ENCODE measurements at places on chromosomes 3 and 15.

DNA sequence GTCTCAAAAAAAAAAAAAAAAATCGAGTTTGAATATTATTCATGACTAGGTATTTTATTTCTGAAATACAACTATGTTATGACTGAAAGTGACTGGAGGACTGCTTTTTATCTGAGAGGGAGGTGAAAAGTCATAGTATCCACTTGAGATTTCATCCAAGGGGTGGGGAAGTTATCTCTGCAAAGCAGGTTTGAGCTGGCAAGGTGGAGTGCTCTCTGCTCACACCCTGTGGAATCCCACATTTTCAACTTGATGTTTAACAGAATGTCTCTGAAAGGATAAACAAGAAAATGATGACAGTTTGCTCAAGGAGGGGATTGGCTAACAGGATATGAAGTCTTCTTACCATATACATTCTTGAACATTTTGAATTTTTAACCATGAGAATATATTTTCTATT, 27.3 kb upstream of the SEC62 start:
- no peak for DNase-seq

- DNase-seq: no peak
These were observed 14.0 kb downstream of the STT3B start for GRCh38 chr3:31546725-31547124.

GRCh38 chr15:71658827-71659729, 151.3 kb upstream of the NR2E3 start:
- no peak for DNase-seq

DNA sequence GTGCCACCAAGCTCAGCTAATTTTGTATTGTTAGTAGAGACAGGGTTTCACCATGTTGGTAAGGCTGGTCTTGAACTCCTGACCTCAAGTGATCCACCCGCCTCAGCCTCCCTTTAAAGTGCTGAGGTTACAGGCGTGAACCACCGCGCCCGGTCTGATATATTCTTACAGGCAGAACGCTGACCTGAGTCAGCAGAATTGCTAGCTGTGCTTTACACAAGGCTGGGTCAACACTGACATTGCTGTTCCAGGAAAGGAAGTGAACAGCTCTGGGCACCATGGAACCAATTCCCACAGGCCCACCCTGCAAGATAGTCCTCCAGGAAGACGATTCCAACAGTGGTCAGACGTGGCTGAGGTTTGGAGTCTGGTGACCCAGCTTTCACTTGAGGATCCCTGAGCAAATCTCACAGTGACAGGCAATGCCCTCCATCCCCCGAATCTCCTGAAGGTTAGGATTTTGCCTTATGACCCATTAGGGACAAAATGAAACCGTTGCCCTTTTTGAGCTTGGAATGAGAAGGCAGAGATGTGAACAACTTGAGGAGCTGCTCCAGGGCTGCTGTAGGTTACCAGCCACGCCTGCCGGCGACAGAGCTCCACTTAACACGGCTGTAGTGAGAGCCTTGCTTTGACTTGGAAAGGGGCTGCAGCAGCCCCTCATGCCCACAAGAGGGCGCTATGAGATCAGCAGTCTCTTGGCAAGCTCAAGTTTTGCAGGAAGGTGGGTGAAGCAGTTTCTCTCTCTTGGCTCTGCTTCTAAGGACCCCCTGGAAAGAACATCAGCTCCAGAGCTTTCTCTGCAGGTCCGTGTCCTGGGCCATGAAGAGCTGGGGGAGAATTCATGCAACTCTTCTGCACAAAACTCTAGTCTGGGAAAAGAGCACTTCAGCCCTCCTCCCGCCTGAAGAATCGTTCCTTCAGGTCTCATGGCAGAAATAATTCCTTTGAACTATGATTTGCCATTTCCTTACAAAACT, 74.1 kb downstream of the SENP2 start:
- peak; percentile 76 for DNase-seq

GRCh38 chr3:141556034-141556433, 69.2 kb downstream of the RASA2 start:
- DNase-seq: no peak

DNA sequence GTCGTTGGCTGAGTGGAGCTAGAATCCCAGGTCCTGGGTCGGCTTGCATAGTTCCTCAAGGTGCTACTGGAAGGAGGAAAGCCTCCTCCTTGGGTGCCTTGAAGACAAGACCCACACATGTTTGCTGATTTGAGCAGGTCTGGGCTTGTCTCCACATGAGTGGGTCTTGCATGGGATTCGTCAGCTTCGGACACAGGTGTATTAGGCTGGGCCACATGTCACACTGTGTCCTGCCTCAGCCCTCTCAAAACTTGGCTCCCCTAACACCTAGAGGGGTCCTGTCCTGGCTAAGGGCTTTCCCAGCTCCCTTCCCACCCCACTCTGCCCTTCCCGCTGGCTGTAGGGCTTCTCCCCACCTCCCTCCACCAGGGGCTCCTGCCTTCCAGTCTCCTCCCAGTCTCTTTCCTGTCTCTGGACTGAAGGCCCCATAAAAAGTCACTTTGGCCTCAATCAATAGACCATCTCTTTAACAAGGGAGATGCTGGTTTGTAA, 73.0 kb upstream of the ADPGK start:
- DNase-seq: no peak

DNA sequence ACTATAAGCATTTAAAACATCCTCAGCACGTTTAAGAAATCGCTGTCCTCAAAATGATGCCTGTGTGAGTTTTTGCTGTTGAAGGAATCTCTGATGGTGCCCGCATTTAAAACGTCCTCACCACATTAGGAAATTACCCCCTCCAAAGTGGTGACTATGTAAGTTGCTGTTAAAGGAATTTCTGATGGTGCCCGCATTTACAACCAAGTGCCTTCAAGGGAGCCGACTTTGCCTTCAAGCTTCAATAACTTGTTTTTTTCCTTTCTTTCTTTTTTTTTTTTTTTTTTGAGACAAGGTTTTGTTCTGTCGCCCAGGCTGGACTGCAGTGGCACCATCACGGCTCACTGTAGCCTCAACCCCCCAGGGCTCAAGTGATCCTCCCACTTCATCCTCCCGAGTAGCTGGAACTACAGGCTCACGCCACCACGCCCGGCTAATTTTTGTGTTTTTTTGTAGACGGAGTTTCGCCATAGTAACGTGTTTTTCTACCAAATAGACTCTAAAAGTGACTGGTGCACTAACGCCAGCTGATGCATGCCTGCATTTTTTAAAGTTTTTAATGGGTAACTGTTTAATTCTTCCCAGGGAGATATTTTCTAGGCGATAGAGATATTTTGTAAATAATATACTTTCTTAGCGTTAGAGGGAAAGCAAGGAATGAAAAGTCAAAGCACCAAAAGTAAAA, 19.0 kb upstream of the TSEN2 start:
- DNase-seq: no peak

DNA sequence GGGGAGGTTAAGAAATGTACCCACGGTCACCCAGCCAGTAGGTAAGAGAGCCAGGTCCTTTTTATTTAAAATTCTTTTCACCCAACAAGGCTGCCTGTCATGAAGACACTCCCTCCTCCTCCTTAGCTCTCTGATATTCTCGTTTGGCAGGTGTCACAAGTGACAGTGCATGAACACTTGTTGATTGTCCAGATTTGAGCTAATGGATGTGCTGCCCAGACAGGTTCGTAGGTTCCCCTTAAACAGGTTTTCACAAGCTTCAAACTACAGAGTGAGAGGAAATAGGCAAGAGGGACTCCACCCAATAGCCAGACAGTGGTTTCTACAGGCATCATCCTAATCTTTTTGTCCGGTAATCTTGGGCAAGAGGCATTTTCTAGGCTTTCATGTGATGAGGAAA, 32.2 kb downstream of the ATP13A4 start:
- no peak for DNase-seq

DNA sequence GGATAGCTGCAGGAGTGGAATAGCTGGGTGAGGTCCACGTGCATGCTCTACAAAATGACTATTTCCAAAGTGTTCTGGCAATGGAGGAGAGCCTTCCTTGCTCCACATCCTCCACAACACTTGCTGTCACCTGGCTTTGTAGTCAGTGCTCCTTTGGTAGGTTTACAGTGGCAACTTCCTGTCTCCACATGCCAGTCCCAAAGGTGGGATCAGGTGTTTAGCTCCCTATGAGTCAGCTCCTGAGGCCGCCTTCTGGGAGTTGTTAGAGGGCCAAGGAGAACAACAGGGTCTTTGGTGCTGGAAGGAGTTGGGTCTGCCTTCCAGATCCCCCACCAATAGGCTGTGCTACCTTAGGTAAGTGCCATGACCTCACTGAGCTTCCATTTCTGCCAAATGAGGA, 15.3 kb upstream of the LIMD1 start:
- no peak for DNase-seq

DNA sequence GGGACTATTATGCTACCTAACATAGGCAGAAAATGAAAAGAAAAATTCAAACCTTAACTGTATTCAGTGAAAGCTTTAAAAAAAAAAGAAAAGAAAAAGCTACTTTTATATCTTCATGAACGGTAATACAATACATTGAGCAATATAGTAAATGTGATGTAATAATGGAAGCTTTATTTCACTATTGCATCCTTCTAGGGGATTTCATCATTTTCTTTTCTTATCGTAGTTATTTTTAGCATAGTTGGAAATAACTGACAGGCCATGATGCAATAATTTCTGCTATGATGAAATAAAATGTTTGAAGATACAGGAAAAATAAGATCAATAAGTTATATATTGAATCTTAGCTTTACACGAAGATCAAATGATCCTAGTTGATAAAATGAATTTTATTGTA, 40.3 kb upstream of the ZCWPW2 start:
- DNase-seq: no peak

- DNase-seq: no peak
These were observed 21.1 kb downstream of the GTF2E1 start for GRCh38 chr3:120763601-120764000.

DNA sequence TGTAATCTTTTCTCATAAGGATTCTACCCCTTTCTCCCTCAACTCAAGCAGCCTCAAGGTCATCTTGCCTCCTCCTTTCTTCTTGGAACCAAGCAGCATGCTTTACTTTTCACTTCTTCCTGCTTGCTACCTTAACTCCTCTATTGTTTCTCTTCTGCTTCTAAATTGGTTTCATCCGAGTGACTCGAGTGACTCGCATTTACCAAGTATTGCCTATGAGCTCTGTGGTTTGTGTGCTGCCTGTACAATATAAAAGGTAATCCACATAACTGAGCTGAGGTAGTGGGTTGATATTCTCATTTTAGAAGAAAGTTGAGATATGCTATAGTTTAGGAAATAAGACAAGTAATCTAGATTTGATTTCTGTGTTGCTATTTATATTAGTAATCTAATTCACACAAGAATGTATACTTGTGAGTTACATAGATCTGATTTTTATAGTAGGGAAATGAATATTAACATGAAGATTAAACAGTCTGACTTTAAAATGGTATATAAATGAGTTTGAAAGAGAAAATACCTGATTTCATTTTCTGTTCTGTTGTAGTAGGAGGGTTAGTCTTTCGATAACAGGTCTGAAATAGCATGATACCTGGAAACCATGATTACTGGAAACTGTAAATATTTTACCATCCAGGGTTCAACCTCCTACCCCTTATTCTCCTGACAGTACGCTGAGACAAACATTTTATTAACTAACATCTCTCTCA, 5.5 kb downstream of the HHLA2 start:
- DNase-seq: no peak

DNA sequence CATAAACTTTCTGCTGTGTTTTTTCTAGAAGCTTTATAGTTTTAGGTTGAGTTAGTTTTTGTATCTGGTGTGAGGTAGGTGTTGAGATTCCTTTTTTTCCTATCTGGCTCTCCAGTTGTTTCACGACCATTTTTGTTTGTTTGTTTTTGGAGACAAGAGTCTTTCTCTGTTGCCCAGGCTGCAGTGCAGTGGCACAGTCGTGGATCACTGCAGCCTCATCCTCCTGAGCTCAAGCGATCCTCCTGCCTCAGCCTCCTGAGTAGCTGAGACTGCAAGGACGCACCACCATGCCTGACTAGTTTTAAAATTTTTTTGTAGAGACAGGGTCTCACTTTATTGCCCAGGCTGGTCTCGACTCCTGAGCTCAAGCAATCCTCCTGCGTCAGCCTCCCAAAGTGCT, 20.6 kb downstream of the RNF111 start:
- no peak for DNase-seq

DNA sequence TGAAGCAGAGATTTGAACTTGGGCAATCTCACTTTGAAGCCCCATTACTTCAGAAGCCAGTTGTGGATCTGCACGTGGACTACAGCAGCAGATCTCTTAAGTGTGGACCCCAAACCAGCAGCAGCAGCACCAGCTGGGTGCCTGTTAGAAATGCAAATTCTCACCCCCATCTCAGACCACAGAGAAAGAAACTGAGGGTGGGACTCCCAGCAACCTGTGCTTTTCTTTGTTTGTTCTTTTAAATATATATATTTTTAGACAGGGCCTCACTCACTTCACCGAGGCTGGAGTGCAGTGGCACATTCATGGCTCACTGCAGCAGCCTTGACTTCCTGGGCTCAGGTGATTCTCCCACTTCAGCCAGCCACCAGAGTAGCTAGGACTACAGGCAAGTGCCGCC, 53.2 kb downstream of the SLTM start:
- no peak for DNase-seq

- no peak for DNase-seq
These were observed 323.3 kb downstream of the CLSTN2 start for GRCh38 chr3:140258222-140258724.

DNA sequence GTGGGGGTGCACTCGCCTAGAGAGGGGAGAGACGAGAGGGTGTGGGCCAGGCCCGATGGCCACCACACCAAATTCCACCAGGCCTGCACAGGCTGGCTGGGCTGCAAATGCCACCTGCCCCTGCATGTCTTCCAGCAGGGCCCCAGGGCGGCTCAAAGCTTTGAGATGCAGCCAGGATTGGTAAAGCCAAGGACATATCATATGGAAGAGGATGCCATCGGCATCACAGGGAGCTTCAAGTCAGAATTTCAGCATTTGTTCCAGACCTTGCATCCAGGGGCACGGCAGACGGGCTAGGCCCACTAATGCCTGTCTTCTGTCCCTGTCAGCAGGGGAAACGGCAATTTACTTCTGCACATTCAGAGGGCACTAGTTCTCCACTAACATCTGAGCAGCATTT, 97.8 kb downstream of the NUP210 start:
- no peak for DNase-seq

DNA sequence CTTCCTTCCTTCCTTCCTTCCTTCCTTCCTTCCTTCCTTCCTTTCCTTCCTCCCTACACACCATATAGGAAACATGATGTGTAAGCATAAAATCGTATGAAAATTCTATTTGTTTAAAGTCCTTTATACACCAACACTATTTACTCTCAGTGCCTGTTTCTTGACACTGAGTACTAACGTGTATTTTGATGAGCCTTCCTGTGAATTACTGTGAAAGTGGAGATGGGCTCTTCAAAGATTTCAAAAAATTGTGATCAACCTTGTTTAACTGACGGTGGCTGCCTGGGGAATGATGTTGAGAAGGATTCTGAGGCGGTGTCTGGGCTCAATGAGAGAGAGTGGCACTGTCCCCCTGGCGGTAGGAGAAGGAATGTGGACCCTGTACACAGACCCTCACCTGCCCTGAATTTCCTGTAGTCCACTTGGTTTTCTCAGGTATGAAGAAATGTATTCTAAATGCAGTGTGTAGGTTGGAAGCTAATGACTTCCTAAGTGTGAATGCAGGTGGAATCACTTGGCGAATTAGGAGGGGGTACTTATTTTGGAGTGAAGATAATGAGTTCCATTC, 237.9 kb downstream of the GAP43 start:
- no peak for DNase-seq

- no peak for DNase-seq
These were observed 48.2 kb downstream of the CRYGS start for GRCh38 chr3:186496016-186496415.

- no peak for DNase-seq
These were observed 40.1 kb downstream of the KY start for GRCh38 chr3:134610432-134611385.
